Posterior cingulate gyrus (tissue), 11 donors: ENCODE measurements at places on chromosomes 4 and X.

- no peak for DNase-seq
Measured at GRCh38 chr4:183601381-183601780, 57.6 kb downstream of the RWDD4 start.

DNA sequence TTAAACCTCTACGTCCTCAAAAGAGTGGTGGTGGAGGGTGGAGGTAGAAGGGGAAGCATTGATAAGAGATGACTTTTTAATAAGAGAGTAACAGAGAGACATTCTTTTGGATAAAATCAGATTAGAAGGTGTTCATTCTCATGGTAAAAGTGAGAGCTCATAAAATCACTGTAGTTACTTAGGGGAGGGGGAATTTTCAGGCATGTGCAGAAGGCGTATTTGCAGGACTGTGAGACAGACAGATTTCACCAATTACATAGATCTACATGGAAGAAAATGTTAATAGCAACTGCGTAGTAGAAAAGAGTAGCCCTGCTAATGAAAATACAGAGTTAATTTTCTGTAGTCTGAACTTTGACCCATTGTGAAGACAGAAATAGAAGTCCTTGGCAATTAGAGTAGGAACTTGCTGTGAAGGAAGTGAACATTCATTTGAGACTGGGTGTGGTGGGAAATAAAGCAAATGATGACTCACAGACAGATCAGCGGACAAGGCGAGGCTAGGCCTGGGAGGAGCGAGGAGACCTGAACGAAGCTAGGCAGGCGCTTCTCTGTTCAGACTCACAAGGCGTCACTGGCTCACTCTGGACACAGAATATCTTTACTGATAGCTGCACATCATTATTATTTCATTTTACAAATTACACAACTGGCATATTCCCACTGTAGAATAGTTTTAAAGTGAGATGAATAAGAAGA is 57.2 kb upstream of the FAM9C start:
- no peak for DNase-seq

DNA sequence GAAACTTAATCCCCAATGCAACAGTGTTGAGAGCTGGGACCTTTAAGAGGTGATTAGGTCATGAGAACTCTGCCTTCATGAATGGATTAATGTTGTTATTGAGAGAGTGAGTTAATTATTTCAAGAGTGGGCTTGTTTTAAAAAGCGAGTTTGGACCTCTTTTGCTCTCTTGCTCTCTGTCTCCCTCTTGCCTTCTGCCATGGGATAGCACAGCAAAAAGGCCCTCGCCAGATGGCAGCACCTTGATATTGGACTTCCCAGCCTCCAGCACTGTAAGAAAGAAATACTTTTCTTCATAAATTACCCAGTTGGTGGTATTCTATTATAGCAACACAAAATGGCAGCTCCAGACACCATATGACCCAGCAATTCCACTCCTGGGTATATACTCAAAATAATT is 7.0 kb upstream of the ATP6AP2 start:
- no peak for DNase-seq

DNA sequence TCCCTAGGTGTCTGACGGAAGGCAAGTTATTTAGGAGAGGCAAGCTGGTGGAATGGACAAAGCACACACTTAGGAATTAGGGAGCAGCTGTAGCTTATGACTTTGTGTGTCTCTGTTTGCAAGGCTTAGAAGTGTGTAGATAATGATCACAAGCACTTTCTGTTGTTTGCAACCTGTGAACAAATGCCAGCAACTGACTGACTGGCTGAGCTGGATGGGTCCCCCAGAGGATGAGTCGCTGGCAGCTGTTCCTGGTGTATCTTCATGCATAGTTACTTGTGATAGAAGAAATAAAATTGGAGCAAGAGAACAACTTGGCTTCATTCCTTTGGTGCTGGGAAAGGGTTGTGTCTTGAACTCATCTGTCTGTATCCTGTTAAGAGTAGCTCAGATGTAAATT is 64.2 kb upstream of the BEND4 start:
- DNase-seq = no peak
